ENCODE measurements at places on chromosomes 3 and 15.

DNA sequence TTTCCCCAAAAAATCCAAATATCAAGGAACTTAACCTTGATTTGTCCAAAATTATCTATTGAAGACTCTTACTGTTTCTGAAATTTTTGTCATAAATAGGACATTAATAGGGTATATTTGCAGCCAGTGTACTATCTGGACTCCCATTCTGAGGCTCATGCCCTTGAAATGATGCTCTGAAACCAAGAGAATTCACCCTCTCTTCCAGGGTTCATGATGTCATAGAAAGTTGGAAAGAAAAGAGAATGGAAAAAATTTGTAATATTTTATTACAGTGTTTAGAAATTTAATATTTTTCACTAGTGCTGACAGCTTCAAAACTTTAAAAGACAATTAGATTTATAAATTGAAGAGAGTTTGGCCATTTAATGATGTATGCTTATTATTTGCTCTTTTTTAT, 712.5 kb downstream of the MCTP2 start:
- no peak for DNase-seq

- no peak for DNase-seq
Observed at GRCh38 chr3:150699068-150699639, 4.6 kb downstream of the ERICH6 start.

DNA sequence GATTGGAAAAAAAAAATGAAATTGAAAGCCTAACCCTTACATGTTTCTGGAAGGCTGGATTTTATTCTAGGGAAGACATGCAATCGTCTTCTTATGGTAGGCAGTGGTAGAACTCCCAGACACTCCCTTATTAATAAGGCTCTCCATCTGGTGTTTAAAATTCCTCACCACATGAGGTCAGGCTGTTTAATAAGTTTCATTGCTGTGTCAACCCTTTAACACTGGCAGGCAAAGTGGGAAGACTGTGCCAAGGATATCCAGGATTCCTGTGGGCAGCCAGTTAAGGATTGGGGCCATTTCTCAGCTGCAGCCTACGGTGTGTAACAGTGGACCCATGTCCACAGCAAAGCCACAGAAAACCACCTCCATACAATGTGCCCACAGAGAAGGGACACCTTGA, 225.5 kb upstream of the CHRM5 start:
- DNase-seq = peak; percentile 35

DNA sequence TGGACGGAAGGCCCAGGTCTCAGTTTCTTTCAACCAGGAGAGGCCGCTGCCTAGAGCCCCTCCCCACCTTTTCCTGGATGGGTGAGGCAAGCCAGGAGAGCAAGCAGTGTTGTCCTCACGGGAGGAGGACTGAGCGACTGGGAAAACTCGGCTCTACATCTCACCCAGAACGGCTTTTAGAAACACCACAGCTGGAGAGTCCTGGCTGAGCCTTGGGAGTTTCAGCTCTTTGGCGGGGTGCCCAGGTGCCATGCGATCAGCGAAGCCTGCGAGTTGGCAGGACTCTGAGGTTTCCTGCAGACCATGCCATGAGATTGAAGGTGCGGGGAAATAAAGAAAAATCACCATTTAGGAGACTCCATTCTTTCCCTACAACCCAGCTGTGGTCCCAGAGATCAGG, 26.0 kb downstream of the PPCDC start:
- no peak for DNase-seq

DNA sequence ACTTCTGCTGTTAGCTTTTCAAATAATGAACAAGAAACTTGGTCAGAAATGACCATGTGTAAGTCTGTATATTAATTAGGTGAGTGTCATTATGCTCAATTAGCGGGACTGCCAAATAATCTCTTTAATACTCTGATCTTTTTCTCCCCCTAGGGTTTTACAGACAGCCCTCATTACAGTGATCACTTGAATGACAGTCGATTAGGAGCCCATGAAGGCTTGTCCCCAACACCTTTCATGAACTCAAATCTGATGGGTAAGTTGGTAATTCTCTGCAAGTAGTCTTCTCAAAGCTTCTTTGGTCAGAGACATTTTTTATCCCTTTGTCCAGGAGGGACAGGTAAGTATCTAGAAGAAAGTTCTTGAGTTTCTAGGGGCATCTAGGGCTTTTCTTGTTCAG, 173.2 kb downstream of the TCF12 start:
- no peak for DNase-seq

GRCh38 chr15:72790302-72790910, 6.8 kb upstream of the ADPGK start:
- DNase-seq = peak; percentile 16

- DNase-seq = no peak
Observed at GRCh38 chr3:51275111-51275805, 109.8 kb upstream of the MANF start.

DNA sequence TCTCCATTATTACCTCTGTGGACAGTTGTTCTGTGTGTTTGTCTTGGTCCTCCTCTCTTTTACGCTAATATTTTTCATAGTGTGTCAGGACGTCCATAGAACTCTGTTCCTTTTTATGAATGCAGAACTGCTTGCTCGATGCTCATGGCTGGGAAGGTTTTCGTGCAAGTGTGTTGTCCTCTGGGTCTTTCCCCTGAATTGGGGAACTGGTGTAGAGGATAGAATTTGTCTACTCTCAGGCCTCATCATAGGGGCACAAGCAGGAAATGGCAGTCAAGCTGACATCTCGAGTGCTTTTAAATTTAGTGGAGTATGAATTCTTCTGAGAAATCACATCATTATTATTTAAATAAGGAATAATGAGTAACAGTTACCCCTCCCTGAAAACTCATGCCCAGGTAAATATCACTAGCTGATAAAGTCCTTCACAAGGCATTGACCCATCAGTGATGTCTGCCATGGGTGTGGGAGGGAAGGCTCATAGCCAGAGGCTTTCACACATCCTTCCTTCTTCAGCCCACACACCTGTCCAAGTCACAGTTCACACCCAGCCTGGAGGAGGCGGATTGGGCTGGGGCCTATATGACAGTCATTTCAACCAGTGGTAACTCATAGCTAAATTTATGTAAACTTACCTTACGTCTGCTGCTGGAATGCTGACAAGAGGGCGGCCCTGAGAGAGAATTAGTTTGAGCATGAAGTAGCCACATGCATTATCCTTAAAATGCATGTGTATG, 226.1 kb downstream of the PLCL2 start:
- no peak for DNase-seq

- DNase-seq = no peak
Observed at GRCh38 chr15:38102972-38103371, 149.7 kb upstream of the SPRED1 start.

- DNase-seq = no peak
Observed at GRCh38 chr3:171279972-171280371, 180.2 kb downstream of the TNIK start.

DNA sequence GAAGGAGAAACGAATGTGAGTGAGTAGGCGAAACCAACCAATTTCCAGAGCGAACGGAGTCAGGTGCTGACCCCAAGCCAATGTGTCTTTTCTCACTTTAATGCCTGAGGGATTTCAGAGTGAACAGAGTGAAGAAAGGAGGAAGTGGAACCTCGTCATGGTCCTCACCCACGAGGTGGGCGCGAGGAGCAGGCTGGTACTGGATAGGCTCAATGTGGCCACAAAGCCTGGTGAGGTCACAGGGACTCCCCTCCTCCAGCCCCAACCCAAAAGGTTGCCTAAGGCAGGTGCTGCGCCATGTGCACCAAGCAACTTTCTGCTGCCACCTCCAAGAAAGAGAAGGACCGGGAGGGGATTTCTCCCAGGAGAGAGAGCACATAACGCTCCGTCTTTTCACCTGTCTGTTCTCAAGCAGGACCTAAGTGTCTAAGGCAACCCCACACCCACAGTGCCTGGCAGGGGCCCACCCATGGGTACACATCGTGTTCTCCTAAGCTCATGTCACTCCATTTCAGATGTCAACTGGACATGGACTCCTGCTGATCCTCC, 3.8 kb downstream of the NRROS start:
- no peak for DNase-seq

All from GM04504 (cell line).